M059J (cell line): ENCODE measurements at places on chromosomes 1 and 21. TPM values are rescaled to one million over a fixed set of nuclear protein-coding genes. Genes with fewer than 3 reads are reported as not detected.

PTPN14 gene
- total RNA-seq: 13.8 and 27.4 TPM in 2 replicates

MIA3 gene
- 51.0 and 53.7 TPM in 2 replicates for total RNA-seq

EPHB2 gene
- total RNA-seq: 23.0 and 26.7 TPM in 2 replicates

THEM5 gene
- not detected in 2 replicates for total RNA-seq

POU3F1 gene
- not detected in 2 replicates for total RNA-seq

CD52 gene
- total RNA-seq: not detected in 2 replicates

PDE9A gene
- total RNA-seq: 0.07 TPM in 1 of 2 replicates, not detected in the other

B4GALT3 gene
- total RNA-seq: 36.6 and 41.8 TPM in 2 replicates

GUCA2A gene
- not detected in 2 replicates for total RNA-seq

SLFNL1 gene
- 0.15 TPM in 1 of 2 replicates, not detected in the other for total RNA-seq

GOLT1A gene
- total RNA-seq: 0.84 and 2.2 TPM in 2 replicates

CCDC181 gene
- total RNA-seq: 0.37 and 1.4 TPM in 2 replicates

HES3 gene
- total RNA-seq: not detected in 2 replicates

SRGAP2B gene
- 21.7 and 45.0 TPM in 2 replicates for total RNA-seq

EPHA10 gene
- not detected in 2 replicates for total RNA-seq

S100A7A gene
- not detected in 2 replicates for total RNA-seq

OR2M7 gene
- not detected in 2 replicates for total RNA-seq

RGSL1 gene
- not detected in 2 replicates for total RNA-seq

COQ8A gene
- 4.2 and 9.7 TPM in 2 replicates for total RNA-seq

FAM43B gene
- 3.5 and 5.0 TPM in 2 replicates for total RNA-seq

UBXN10 gene
- total RNA-seq: not detected in 2 replicates

MSH4 gene
- not detected in 2 replicates for total RNA-seq

LGR6 gene
- total RNA-seq: not detected in 2 replicates
